GM12864 (cell line): ENCODE measurements at places on chromosomes 1 and 21.

- no peak for DNase-seq
Measured at GRCh38 chr1:35790670-35791069, 17.1 kb upstream of the AGO4 start.

- DNase-seq: no peak
Measured at GRCh38 chr1:37399205-37399604, 75.2 kb upstream of the ZC3H12A start.

GRCh38 chr1:7393136-7393535, 378.0 kb upstream of the VAMP3 start:
- no peak for DNase-seq

DNA sequence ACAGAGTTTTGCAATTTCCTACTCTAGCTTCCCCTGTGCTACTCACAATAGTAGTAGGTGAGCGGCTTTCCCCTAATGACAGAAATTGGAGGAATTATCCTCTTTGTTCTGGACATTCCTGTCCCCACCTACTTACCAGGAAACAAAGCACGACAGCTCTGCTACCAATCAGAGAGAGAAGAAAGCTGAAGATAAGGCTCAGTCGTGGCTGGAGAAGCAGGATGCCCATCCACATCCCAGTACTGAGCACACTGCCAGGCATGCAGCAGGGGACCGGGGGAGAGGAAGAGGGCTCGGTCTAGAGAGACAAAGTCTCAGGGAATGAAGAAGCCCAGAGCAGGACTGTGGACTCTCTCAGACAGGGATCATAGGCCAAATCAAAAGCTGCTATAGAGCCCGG, 134.1 kb upstream of the KRTAP19-8 start:
- DNase-seq: no peak

- no peak for DNase-seq
Measured at GRCh38 chr1:201091256-201091655, 21.0 kb downstream of the CACNA1S start.

DNA sequence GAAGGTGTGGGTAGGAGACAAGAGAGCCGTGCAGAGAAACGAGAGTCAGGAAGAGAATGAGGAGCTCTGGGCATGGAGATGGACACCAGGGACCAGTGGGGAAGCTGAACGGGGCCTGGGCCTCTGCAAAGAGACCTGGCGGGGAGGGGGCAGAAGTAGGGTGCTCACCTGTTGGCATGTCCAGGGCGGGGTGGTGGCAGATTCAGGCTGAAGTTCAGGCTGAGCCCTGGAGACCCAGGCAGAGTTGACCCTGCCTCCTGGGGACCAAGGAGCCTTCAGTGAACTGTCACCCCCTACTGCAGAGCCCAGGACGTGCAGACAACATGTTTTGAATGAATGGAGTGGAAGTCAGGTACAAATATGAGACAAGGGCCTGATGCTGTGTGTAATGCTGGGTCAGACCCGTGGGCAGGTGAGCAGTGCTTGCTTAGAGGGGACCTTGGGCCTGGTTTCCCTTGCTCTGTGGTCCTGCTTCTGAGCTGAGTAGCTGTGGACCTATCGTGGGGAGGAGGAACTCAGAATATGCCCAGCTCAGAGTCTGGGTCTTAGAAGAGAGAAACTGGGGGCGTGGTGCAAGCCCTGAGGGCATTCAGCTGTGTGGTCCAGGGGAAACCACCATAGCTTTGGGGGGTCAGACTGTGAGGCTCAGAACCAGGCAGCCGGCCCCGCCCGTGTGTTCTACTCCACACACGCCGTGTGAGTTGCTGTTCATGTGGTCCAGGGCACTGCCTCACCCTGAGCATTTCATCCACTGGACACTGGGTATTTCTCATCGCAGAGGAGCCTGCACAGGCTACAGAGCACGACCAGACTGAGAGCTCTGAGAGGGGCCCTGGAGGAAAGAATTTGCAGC, 21.3 kb upstream of the UMODL1 start:
- DNase-seq: no peak

DNA sequence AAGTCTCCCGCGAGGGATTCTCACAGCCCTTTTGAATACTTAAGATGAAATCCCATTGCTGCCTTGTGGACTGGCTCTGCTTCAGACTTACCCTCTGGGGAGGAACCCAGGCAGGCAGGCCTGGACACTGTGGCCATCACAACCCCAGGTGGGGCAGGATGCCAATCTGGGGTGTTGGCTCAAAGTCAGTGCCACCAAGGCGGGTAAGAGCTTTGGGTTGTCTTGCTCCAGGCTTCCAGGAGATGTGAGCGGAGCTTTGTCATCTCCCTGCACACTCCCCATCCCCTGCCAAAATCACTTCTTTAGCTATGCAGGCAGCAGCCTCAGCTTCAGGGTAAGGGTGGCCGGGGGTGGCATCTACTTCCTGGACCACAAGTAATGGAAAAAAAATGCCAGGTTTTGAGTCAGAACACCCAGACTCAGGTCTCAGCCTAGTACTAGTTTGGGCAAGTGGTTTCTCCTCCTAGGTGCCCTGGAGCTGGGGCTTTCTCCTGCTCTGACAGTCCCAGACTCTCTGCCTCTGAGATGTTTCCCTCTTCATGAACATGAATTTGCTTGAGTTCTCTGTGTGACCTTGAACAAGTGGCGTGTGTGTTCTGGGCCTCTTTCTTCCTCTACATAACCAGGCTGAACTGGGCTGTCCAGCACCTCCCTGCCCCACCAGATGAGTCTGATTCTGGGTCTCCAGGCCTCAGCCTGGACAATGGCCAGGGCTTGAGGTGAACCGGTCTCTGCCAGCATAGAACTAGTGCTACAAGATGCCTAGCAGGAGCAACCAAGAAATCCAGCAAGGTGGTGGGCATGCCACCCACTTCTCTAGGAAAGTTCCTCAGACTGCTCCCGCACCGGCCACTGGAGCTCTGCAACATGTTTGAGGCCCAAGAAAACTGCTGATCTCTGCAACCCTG, 65.4 kb downstream of the VWA5B1 start:
- no peak for DNase-seq

DNA sequence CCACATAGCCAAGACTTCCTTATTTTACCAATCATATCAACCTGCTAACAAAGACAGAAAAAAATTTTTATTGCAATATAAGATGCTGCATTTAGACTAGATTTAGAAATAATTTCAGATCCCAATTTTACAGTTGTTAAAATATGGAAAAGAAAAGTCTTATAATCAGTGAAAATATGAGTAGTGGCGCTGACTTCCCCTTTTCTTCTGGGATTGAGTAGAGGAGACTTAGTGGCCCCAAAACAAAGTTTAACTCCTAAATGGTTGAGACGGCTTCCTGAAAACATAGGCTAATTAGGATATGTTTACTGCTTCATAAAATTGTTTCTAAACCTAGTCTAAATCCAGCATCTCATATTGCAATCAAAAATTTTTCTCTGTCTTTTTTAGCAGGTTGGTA, 68.4 kb downstream of the RAB3GAP2 start:
- no peak for DNase-seq

DNA sequence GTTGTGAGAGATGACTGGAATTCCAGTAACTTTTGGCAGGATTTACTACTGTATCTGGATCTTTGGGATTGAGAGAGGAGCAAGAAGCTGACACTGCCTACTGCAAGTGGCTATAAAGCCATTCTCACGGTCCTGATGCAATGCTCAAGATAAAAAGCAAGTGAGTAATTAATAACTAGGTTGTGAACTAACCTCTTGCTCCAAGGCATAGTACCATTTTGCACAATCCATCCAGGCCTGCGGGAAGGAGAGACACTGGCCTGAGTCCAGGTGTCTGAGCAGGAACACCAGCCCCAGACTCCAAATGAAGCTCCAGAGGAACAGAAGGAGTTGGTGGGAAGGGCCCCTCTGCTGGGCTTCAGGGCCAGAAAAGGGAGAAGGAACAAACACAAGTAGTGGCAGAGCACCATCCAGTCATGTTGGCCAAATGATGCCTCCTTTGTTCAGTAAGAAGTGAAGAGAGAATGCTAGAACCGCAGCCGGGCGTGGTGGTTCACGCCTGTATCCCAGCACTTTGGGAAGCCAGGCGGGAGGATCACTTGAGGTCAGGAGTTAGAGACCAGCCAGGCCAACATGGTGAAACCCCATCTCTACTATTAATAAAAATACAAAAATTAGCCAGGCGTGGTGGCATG, 9.9 kb upstream of the SLC45A3 start:
- DNase-seq: no peak

- no peak for DNase-seq
Measured at GRCh38 chr1:173095632-173096031, 44.9 kb upstream of the TNFSF18 start.

GRCh38 chr1:207309745-207310273, 11.7 kb upstream of the CD55 start:
- peak; percentile 30 for DNase-seq

DNA sequence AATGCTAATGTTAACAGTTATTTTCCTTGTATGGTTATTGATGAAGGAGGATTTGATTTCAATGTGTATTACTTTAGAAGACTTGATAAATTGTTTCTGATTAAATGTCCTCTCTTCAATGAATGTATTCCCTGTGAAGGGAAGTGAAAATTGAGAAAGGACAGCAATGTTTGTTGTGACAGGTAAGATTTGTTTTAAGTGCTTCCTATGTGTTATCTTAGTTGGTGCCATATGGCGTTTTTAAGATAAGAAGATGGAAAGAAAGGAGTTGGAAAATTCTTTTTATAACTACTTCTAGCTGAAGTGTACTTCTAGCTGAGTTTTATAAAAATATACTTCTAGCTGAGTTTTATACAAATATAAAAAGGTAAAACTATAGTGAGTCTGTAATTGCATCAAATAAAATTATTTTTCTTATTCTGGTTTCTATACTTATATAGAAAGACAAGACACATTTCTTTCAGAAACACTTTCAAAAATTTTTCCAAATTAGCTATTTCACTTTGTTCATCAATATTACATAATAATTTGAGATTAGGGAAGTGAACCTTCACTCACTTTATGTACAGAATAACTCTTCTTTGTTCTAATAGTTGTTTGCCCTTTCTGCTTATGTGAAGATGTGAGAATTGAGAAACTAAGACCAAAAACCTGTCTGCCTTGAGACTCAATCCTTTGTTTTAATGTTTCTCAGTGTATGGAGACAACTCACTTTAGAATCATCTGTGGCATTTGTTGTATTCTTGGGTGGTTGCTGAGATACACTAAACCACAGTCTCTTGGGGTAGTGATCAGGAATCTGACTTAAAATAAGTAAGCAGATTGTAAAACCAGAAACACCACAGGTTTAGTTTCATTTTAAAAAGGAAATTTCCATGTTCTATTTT, 382.9 kb upstream of the B3GALT2 start:
- no peak for DNase-seq

- DNase-seq: no peak
Measured at GRCh38 chr1:30789388-30790255, 32.0 kb upstream of the LAPTM5 start.

- no peak for DNase-seq
Measured at GRCh38 chr1:184493987-184494388, 107.2 kb downstream of the C1orf21 start.

- no peak for DNase-seq
Measured at GRCh38 chr21:32921632-32922230, 104.0 kb upstream of the OLIG2 start.

DNA sequence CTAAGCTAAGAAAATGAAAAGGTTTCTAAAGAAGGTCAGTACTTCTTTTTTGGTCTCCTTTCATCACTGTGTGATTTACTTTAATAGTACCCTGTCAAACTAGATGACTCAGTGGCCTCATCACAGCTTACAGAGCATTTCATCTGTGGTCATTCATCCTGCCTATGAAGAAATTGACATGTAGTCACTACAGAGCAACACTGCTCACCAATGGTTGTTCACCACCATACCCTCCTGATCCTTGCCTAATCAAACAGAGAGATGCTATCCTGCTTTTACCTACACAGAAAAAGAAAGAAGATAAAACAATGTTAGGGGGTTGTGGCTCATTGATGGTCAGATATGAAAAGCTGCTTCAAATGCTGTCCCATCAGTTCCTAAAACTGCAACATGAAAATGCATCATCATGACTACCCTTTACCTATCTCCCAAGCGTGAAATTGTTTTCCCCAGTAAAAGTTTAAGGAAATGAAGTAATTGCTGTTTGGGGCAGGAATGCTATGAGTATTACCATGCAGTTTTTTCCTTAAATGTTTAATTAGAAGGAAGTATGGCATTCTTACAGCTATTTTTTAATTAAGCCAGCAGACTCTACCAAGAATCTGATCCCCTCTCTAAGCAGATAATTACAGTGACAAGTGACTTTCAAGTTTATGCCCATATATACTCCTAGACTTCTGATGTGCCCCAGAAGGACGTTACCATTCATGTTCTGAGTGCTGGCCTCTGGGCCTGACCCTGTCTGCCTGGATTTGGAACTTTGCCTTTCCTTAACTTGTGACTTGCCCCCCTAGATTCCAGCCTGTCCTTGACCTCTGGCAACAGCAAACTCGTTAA, 46.1 kb upstream of the FBXO28 start:
- DNase-seq: no peak

DNA sequence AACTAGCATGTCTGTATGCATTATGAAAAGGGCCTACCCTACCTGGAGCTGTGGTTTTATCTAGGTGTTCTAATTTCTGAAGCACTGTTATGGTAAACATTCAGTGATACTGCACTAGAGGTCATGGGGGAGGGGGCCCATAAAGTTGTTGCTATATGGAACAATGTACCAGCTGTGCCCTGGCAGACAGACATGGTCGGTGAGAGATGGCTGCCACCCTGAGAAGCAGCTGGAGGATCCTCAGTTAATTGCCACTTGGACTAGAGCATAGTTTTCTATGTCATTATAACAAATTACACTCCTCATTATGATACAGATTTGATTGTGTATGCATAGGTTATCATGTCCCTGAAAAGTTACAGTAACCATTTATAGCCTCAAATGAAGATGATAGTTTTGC, 45.4 kb downstream of the ILDR2 start:
- DNase-seq: no peak

GRCh38 chr1:19824541-19824940, 9.5 kb upstream of the RNF186 start:
- no peak for DNase-seq

- DNase-seq: no peak
Measured at GRCh38 chr1:225651872-225652728, 823 bp downstream of the ENAH start.

DNA sequence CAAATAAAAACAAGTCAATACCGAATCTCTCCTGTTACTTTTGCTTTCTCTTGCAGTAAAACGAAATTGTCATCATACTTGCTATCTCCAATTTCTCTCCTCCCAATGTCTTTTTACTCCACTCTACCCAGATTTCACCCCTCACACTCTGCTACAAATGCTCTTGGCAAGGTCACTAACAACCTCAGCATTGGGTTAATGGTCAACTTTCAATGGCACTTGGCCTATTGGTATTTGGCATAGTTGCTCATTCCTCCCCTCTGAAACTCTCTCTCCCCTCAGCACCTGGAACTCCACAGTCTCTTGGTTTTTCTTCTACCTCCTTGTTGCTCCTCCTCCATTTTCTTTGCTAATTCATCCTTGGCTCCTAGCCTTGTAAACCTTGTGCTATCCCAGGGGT, 367.3 kb downstream of the PTPRU start:
- no peak for DNase-seq

GRCh38 chr1:955474-955873, 3.6 kb downstream of the NOC2L start:
- no peak for DNase-seq

GRCh38 chr1:44405031-44405797, at the start of gene RNF220:
RNF220 (plus strand) TSS chr1:44405255.
- peak; percentile 5 for DNase-seq

GRCh38 chr1:53126495-53126894, 15.9 kb downstream of the SLC1A7 start:
- DNase-seq: no peak

- DNase-seq: no peak
Measured at GRCh38 chr1:36166136-36166535, 10.2 kb downstream of the MAP7D1 start.
